ENCODE measurements at places on chromosomes 4 and X. TPM values are rescaled to one million over a fixed set of nuclear protein-coding genes. Genes with fewer than 3 reads are reported as not detected.

- no peak for DNase-seq
Measured at GRCh38 chr4:6727081-6727942, 11.3 kb downstream of the BLOC1S4 start.

- no peak for DNase-seq
Measured at GRCh38 chr4:55440786-55441185, 45.0 kb downstream of the TMEM165 start.

GRCh38 chr4:147923854-147924253 is 192.0 kb downstream of the ARHGAP10 start:
- DNase-seq = no peak

- no peak for DNase-seq
Measured at GRCh38 chr4:95102162-95102790, 344.5 kb downstream of the BMPR1B start.

GRCh38 chr4:6175426-6175825 is 24.9 kb downstream of the JAKMIP1 start:
- no peak for DNase-seq

GRCh38 chr4:67861513-67861912 is 22.3 kb downstream of the TMPRSS11D start:
- DNase-seq = no peak

GRCh38 chrX:22135171-22135711 is 103.1 kb downstream of the PHEX start:
- no peak for DNase-seq

DNA sequence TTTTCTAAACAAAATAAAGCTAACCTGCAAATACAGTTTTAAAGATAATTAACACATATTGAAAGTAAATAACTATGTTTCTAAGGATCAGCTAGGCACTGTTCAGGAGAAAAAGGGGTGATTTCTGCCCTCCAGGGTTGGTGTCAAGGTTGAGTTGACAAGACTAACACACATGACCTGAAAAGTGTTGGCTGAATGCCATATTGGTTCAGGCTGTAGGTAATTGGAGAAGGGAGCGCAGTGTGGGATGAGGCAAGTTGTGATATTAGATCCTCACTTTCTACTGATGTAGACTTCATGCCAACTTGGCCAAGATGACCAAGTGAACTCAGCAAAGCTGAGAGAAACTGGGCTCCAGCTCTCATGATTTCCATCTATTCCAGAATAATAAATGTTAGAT is 42.2 kb downstream of the PPM1K start:
- no peak for DNase-seq

GRCh38 chr4:41369680-41370079 is 113.0 kb downstream of the UCHL1 start:
- DNase-seq = peak; percentile 78

DNA sequence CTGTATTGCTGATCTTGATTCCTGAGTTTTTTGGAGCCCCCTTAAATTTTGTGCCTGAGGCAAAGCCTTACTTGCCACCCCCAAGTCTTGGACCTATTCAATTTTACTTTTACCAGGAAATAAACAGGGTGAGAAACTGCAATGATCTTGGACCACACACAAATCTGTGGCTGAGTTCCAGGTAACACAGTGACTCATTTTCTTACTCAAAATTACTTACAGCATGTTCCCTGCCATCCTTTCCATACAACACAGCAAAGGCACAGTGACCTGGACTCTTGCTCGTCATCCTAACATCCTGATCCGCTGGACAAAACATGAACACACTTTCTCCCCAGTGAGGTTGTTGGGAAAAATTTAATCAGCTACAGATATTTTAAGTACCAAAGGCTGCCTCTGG is 60.7 kb upstream of the S100G start:
- no peak for DNase-seq

DNA sequence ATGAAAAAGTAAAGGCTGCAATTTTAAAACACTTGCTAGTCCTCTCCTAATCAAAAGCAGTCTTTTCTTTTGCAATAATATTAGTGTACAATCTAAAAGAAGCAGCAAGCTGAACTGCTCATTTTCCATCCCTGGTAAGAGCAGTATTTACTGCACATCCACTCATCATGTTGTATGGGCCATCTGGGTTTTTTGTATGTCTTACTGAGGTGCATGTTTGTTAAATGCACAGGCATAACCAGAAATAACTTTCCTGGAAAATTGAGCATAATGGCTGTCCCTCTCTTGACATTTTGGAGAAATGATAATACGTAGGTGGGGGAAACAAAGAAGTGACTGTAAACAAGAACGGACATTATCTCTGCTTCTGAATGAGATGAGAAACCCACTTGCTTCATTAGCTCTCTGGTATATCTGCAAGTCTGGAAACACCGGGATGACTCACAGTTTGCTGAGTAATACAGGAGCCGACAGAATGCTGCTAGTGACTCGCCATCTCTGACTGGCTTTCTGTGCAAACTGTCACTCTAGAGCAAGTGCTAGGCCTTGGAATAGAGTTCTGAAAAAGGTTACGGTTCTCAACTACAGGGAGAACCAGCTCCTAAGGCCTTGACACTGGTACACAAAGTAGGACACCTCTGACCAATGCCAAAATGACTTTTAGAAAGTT is 85.7 kb upstream of the MTM1 start:
- peak; percentile 41 for DNase-seq

DNA sequence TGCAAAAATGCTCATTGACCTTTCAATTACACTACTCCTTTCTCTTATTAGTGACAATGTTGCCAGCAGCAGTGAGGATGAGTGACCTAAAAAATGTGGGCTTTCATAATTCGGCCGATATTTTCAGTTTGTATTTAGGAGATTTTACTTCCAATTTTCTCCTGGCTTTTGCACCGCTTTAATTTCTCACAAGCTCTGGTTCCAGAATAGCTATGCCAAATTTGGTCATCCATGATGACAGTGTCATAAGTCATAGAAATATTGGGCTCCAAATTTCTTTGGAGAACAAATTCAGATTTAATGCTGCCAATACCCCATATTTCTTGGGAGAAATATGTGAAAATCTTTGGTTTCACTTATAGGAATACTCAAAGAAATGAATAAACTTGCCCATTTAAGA is 187.7 kb upstream of the HCCS start:
- no peak for DNase-seq

DNA sequence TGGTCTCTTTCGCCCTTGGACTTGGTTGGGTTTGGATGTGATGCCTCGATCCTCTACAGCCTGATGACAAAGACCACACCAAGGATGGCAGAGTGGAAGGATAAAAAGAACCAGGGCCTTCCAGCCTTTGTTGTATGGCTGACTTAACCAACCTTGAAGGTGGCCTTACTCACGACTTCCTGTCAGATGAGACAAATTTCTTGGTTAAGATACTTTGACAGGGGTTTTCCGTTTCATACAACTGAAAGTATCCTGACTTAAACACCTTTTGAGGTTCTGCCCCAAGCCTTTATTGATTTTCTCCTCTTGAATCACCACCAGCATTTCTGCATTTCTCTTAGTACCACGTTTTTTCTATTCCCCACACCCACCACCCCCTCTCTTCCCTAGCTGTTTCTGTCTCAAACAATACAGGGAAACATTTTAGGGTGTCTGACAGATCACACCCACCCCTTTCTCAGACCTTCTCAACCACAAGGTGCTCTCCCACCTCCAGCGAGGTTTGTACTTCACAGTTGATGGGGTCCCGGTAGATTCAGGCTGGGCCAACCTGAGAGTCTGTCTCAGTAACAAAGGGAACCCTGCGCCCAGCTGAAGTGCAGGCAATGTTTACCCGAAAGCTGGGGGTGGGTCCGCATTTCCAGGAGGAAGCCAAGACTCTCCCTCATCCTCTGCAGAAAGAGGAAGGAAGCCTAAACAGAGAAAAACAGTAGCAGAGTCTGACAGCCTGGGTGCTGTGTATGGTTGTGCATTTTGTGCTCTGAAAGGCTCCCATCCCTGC is 5.0 kb upstream of the TSPAN5 start:
- no peak for DNase-seq

- no peak for DNase-seq
Measured at GRCh38 chr4:17531538-17532285, 16.7 kb downstream of the CLRN2 start.

DNA sequence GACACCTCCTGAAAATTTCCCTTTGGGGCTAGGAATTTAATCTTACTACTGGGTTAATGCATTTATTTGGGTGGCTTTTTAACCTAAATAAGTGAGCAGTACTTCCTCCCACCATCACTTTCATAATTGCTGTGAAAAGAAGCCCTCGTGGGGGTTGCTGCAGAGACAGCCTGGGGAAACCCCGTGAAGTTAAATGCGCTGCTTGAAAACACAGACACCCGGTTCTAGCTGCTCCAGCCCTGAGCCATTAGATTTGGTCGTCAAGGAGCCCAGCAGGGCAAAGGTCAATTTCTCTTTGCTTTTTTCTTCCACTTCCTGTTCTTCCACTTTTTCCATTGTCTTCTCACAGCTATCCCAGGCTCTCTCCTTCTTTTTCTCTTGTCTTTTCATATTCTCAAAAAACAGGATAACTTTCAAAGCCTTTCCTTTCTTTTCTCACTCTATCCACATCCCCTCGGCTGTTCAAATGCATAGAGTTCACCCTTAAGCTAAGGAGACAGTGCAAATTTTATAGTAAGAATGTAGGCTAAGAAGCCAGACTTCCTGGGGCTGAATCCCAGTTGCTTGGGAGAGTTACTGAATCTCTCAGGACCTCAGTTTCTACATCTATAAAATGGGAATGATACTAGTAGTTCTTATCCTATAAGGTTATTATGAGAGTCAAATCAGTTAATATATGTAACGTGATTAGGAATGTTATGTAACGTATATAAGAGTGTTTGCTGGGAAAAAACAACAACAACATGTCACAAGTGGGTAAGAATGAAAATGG is 91.5 kb upstream of the ZNF827 start:
- no peak for DNase-seq

DNA sequence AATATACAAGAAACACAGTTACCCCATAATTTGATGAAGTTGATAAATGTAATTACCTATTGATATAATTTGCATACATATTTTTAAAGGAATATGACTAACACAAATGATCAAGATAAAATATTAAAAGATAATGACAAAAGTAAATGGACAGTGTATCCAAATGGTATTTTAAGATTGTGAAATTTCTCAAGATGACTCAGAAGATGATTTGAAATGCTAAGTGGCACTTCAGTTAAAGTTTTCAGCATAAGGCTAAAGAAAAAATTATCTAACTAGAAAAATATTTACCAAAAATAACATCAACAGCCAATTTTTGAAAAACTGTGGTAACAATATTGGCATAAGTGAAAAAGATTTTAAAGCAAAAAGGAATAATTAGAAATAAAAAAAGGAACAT is 248.4 kb upstream of the NDST4 start:
- DNase-seq = no peak

- no peak for DNase-seq
Measured at GRCh38 chr4:38422850-38423249, 241.1 kb upstream of the KLF3 start.

DNA sequence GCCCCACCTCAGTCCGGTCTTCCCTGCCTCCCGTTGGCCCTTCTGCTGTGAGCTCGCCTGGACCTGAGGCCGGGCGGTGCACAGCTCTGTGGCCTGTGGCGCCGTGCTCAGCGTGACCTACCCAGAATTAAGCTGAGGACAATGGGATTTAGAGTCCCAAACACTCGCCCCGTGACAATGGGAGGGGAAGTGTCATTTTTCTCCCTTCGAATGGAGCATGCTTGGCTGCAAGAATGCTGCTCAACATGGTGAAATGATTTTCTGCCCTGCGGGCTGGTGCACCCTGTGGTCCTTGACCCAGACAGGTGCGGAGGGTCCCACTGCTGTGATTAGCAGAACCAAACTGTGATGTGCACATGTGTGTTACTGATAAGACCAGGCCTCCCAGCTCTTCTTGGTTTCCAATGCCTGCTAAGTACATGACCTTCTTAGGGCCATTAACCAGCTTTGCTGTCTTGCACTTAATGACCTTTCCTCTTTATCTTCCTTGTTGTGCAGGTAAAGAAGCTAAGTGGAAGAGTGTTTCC is 772 bp downstream of the EOLA1 start:
- DNase-seq = no peak

- DNase-seq = peak; percentile 79
Measured at GRCh38 chr4:56505269-56506130, at the start of gene ARL9. ARL9 (plus strand) TSS chr4:56505791; CDS start chr4:56505863, 72 bp downstream.

DNA sequence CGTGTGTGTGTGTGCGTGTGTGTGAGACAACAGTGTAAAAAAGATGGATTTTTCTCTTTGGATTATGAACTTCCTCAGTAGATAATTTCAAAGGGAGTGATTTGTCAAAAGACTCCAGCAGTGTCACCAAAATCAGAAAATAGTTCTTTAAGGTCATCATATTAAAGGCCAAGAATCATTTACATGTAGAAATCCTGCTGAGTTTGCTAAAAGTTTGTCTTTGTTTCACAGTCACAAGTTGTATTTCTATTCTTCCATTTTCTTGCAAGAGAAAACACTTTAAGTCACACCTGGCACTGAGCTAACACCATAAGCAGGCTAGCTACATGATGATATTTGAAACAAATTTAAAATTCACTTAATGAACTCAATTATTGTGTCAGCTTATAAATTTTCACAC is 222.7 kb downstream of the PACRGL start:
- DNase-seq = no peak

DNA sequence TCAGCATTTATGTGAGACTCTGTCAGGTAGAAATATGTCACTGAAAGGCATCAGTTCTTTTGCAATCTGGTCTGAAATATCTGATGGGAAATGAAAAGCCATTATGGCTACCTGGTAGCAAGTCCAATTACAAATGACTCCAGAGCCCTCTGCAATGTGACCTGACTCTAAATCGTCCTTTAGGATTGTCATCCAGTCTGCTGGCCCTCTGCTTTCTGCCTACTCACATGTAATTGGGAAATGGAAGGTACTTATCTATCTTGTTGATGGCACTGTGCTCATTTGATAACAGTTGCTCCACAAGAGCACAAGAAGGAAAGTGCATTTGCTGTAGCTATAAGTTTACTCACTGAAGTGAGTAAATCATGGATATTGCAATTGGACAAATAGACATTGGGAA is 799.8 kb downstream of the RAPGEF2 start:
- DNase-seq = no peak

Gene HSFX2
- not detected for total RNA-seq

Gene PDGFRA
- total RNA-seq = 23.4 TPM

Gene PDLIM3
- 265 TPM for total RNA-seq

Gene ARHGAP6
- 4.8 TPM for total RNA-seq

Gene PACRGL
- 9.2 TPM for total RNA-seq

Gene ATP2B3
- total RNA-seq = 0.16 TPM

Gene AKAP14
- total RNA-seq = not detected

Gene HMX1
- not detected for total RNA-seq

Gene CXCL6
- 0.22 TPM for total RNA-seq

Gene GNPDA2
- 16.4 TPM for total RNA-seq

Gene NHSL2
- 6.7 TPM for total RNA-seq

Gene SRPX2
- 14.2 TPM for total RNA-seq
